ENCODE measurements at places on chromosomes 5 and 9.
A peak's percentile ranks its signal among the peaks of the same experiment; 100 is the strongest.

GRCh38 chr5:172902497-172903472 is 56.4 kb upstream of the RPL26L1 start:
- DNase-seq, result no peak

DNA sequence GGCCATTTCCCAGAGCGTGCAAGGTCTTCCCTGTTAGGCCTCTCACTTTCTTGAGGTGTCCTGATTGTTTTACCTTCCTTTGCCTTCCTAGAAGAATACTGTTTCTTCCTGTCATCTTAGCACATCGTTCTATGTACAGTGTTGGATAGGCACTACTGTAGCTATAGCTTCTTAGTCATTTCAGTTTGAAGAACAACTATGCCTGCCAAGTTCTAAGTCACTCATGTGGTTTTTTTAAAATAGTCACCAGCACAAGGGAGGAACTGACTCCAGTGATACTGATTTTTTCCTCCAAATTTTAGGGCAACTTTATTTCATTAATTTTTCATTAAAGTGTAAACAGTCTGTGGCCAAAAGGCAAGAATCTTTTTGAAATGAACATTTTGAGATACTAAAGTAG is 122.4 kb upstream of the NR5A1 start:
- DNase-seq, result no peak

GRCh38 chr9:16833296-16833835 is 37.1 kb downstream of the BNC2 start:
- DNase-seq, result no peak

- no peak for DNase-seq
These were observed 300.3 kb downstream of the EFNA5 start for GRCh38 chr5:107370396-107370968.

DNA sequence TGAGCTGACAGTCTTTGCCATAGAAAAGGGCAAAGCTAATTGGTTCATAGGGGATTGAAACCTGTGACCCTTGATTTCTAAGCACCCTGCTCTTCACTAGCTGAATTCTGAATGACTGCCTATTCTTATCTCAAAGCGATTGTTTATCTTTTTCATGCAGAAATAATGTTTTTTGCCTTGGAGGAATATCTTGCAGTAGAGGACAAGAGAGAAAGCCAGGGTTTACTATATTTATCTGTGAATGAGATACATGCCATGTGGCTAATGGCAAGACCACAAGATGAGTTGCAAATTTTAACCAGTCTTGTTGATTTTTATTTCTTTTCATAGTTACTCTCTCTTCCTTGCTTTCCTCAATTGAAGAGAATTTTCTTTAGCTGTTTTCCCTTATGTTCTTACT is 185.0 kb downstream of the CNTLN start:
- DNase-seq, result no peak

GRCh38 chr5:1815881-1816292 is 14.7 kb downstream of the NDUFS6 start:
- no peak for DNase-seq

DNA sequence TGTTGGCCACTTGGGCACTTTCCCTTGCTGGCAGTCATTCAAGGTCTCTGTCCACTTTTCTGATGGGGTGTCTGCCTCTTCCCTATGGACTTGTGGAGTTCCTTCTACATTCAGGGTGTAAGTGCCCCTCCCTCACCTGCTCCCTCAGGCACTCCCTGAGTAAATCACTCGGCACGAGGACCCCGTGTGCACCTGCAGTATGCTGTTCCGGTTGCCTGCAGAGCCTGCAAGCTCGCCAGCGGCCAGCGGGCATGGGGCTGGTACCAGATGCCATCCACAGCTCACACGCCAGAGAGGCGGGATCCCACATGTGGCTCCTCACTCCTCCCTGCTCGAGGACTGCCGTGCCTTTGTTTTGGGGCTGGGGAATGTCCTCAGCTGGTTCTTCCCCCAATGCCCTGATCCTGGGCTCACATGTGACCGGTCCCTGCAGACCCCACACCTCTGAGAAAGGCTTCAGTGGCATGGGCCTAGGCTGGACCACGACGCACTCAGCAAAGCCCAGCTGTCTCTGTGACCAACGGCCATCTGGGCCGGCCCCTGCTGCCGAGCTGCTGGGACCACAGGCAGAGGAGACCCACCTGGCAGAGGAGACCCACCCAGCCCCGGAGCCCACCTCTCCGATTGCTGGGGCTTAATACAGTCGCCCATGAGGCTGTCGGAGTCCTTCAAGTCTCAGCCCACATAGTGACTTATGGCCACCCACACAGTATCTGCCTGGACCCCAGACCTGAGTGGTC is 46.1 kb upstream of the CLPTM1L start:
- no peak for DNase-seq

GRCh38 chr9:27150746-27151406 is 41.9 kb downstream of the TEK start:
- no peak for DNase-seq

GRCh38 chr9:89138463-89139390 is 39.9 kb downstream of the SHC3 start:
- DNase-seq, result no peak

GRCh38 chr9:29701971-29702370 is 2128.7 kb upstream of the C9orf72 start:
- DNase-seq, result no peak

DNA sequence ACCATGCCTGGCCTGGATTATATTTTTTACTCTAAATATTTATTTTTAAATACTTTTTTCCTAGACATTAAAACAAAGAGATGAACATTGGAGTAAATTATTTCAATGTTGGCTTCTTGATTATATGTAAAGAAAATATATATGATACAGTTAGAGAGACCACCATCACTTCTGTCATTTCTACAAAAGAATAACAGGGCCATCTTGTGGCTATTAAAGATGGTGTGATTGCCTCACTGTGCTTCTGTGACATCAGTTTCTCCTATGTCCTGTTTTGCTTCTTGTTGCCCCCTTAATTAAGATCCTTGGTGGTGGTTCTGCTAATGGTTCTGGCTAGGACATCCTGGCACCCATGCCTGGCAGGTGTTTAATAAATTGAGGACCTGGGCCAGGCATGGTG is 32.9 kb downstream of the NDFIP1 start:
- DNase-seq, result no peak

GRCh38 chr5:5475975-5476374 is 53.5 kb downstream of the ICE1 start:
- DNase-seq, result no peak

GRCh38 chr9:89750117-89750791 is 145.4 kb downstream of the GADD45G start:
- DNase-seq, result no peak

DNA sequence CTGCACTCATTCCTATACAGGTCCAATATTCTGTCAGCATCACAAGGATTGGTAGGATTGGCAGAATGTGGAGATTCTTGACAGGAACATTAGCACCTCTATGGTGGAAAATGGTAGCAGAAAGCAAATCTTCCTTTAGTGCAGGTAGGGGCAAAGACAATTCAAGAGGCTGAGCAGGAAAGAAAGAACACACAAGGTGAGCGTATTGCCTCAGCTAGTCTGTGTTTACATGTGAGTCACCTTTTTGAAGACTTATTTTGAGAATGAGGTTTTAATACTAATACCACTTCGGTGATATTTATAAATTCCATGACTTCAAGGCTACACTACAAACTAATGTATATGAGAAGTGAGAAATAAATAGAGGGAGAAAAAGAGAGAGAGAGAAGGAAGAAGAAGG is 717.0 kb downstream of the BRINP1 start:
- DNase-seq, result no peak

DNA sequence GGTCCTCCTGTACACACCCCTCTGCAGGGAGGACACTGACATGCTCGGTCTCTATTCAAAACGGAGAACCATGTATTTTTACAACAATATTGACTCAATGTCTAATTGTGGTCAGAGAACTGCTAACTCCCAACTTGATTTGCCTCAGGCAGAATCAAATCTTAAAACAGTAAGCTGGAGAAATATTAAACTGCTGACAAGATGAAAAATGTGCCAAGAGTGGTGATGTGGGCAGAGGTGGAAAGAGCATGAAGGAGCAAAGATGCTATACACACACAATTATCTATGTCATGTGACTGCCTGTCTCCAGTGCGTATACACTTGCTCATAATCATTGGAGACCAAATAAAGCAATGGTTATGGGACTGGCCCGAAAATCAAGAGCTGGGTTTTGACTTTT is 556.1 kb upstream of the ZNF608 start:
- no peak for DNase-seq

- DNase-seq, result no peak
These were observed 10.0 kb upstream of the LECT2 start for GRCh38 chr5:135964670-135965320.

GRCh38 chr9:82989929-82990328 is 73.0 kb downstream of the RASEF start:
- no peak for DNase-seq

- DNase-seq, result no peak
These were observed 62.1 kb downstream of the ARSB start for GRCh38 chr5:78922879-78923621.

- DNase-seq, result no peak
These were observed 80.1 kb downstream of the COL15A1 start for GRCh38 chr9:99023831-99024230.

DNA sequence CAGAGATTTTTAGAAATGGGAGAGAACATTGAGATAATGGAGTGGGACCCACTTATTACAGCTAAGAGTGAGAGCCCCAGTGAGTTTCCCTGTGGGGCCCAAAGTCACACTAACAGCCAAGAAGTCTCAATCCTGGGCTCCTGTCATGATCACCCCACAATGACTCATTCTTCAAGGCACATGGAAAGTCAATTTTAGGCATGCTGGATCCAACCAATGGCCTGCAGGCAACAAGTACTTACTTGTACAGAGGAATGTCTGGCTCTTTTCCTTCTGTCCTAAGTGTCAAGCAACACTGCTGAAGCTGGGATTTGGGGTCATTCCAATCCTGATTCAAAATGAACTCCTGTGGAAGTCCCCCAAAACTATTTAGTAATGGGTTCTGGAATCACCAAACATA is 123.1 kb downstream of the DROSHA start:
- DNase-seq, result no peak

GRCh38 chr9:14863402-14863801 is 46.8 kb downstream of the FREM1 start:
- DNase-seq, result no peak

DNA sequence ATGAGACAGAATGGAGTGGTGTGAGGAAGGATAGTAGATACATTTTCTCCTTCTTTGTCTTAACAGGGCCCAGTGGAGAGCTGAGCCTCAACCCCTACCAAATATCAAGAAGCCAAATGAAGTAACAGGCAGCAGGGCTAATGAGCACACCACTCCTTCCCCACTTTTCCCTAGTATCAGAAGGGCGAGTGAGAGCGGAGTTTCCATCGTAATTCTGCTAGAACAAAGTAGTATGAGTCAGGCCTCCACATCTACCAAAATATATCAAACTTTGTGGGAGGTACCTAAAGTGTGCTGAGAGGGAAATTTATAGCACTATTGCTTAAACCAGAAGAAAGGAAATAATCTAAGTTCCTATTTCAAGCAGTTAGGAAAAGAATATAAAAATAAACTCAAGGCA is 769.0 kb upstream of the RGMB start:
- no peak for DNase-seq

DNA sequence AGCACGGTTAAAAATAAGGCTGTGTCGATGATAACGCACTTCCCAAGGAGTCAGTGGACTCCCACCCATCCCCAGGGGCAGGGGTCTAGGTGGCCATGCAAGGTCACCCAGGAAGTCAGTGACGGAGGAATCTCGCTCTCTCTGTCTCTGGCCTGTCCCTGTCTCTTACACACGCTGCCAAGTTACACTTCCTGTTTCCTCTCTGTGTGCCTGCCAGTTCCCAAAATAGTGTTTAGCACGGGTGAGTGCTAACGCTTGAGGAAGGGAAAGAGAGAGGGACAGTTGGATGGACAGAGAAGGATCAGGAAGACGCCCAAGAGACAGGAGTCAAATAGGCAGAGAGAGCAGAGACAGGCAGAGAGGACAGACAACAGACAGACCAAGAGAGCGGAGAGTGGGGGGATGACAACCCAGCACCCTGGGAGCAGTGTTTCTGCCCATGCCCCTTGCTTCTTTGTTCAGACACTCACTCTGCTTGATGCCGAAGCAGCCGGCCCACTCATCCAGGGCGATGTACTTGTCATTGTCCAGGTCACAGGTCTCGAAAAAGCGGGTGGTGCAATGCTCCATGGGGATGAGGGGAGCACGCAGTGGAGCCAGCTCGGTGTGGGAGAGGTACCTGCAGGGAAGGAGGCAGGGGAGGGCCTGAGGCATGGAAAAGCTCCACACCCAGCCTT is 23.0 kb downstream of the SPARC start:
- no peak for DNase-seq

GRCh38 chr5:124658867-124659557 is 87.4 kb downstream of the ZNF608 start:
- DNase-seq, result no peak

- no peak for DNase-seq
These were observed 41.6 kb upstream of the ALDOB start for GRCh38 chr9:101477214-101477613.

- DNase-seq, result no peak
These were observed 58.4 kb downstream of the MLLT3 start for GRCh38 chr9:20563917-20564316.

DNA sequence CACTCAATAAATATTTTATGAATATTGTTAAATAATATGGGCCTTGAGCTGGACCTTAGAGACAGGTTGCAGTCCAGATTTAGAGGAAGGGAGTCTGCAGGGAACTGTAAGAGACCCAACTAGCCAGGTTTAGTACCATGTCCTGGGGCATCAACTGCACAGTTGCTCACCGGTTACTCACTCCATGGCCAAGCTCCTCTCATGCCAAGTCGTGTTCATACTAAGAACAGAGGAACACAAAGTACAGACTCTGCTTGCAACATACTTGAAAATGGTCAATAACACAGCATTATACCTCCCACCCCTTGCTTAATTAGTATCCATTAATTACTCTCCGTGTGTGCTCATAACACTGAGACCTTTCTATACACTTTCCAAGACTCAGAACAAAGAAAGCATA is 317.6 kb upstream of the PIK3R1 start:
- DNase-seq, result no peak

GRCh38 chr5:147245381-147246165 is 10.7 kb downstream of the STK32A start:
- no peak for DNase-seq

GRCh38 chr5:117182104-117182503 is 607.5 kb upstream of the SEMA6A start:
- DNase-seq, result no peak

GRCh38 chr5:151250346-151251000 is 2.5 kb upstream of the GM2A start:
- no peak for DNase-seq

- DNase-seq, result peak; percentile 42
These were observed 29.2 kb downstream of the CDKN2A start for GRCh38 chr9:21964925-21965385.

DNA sequence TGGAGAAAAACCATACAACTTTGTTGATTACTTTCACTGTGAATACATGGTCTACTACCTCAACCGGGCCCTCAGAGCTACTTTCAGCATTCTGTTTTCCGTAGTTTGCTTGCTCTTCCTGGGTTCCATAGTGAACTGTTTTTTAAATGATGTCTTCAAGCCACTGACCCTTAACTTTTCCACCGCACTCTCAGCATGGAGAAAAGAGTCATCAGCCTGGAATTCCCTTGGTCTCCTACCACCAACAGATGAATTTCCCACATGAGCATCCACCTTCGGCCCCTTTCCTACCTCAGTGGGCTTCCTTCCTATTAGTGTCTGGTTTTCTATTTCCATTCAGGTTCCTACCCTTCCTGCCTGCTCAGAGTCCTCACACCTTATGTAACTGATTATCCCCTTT is 135.9 kb upstream of the ADAMTSL1 start:
- no peak for DNase-seq

All from stimulated activated CD4-positive, alpha-beta T cell treated with anti-CD3 and anti-CD28 coated beads, TNF-alpha, amount 100 ng/mL, for 4 hours (primary cell).